Hepatocyte (in vitro differentiated cells): ENCODE measurements at places on chromosomes 3 and 15. TPM values are rescaled to one million over a fixed set of nuclear protein-coding genes. Genes with fewer than 3 reads are reported as not detected.

THUMPD3 gene
- polyA plus RNA-seq, result 16.3 and 17.3 TPM in 2 replicates

SST gene
- 112 and 537 TPM in 2 replicates for polyA plus RNA-seq

VEPH1 gene
- polyA plus RNA-seq, result 2.5 and 7.7 TPM in 2 replicates

PCYT1A gene
- 23.8 and 30.1 TPM in 2 replicates for polyA plus RNA-seq

C3orf20 gene
- 0.10 TPM in 1 of 2 replicates, not detected in the other for polyA plus RNA-seq

OXSM gene
- polyA plus RNA-seq, result 6.5 and 8.3 TPM in 2 replicates

NAALADL2 gene
- polyA plus RNA-seq, result 3.4 and 11.3 TPM in 2 replicates

ARL14 gene
- 9.2 and 11.5 TPM in 2 replicates for polyA plus RNA-seq

GOLGA6L7 gene
- not detected in 2 replicates for polyA plus RNA-seq

INSYN1 gene
- 1.9 and 8.1 TPM in 2 replicates for polyA plus RNA-seq

NRG4 gene
- 0.90 and 1.5 TPM in 2 replicates for polyA plus RNA-seq

DNA sequence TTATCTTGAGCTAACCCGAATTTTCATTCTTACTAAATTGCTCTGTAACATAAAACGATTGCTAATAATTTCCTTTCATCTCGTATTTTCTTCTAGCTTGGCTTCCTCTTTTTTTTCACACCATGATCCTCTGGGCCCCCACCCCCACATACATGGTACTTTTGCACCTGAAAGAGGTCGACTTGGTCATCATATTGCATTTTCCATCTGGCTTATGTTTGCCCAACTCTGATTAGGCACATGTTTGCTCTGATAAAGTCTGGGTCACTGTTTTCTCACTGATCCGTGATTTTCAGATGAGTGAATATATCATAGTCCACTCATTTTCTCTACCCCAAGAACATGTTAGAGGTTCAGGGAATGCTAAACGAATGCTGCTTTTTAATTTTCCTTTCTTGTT is 49.5 kb downstream of the ARRDC4 start:
- no peak for DNase-seq

DNA sequence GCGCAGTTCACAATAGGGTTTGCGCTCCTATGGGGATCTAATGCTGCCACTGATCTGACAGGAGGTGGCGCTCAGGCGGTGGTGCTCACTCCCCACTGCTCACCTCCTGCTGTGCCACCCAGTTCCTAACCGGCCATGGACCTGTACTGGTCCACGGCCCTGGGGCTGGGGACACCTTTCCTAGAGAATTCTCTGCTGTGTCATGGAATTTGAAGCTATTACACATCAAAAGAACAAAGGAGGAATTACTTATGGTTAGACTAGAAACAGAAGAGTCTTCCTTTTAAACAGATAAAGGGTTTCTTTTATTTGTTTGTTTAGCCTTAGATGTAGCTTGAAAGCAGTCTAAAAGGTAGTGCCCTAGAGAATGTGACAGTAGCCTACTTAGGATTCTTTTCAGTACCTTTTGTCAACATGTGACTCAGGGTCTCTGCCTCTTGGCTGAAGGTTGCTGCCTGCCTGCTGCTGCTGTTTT is 50.3 kb downstream of the PAK2 start:
- no peak for DNase-seq

DNA sequence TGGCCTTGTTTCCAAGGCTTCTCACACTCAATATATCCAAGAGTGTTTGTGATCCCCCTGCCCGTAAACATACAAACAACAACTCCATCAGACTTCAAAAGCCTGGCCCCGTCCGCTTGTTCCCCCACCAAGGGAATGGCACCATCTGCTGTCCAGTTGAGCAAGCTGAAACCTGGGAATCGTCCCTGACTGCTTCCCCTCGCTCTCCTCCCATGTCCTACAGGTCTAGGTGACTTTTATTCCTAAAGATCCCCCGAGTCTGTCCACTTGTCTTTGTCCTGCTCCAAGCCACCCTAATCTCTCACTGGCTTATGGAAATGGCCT is 27.9 kb upstream of the FAM174B start:
- peak; percentile 74 for DNase-seq

DNA sequence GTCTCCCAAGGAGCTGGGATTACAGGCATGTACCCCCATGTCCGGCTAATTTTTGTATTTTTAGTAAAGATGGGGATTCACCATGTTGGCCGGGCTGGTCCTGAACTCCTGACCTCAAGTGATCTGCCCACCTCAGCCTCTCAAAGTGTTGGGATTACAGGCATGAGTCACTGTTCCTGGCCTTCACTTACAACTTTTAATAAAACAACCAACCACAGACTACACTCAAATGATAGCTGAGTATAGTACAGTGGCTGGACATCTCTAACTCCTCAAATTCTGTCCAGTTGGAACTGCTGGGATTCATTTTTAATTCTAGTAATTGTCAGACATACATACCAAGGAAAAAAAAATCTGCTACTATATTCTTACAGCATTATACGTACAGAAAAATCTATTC is 71.0 kb downstream of the PBRM1 start:
- no peak for DNase-seq

DNA sequence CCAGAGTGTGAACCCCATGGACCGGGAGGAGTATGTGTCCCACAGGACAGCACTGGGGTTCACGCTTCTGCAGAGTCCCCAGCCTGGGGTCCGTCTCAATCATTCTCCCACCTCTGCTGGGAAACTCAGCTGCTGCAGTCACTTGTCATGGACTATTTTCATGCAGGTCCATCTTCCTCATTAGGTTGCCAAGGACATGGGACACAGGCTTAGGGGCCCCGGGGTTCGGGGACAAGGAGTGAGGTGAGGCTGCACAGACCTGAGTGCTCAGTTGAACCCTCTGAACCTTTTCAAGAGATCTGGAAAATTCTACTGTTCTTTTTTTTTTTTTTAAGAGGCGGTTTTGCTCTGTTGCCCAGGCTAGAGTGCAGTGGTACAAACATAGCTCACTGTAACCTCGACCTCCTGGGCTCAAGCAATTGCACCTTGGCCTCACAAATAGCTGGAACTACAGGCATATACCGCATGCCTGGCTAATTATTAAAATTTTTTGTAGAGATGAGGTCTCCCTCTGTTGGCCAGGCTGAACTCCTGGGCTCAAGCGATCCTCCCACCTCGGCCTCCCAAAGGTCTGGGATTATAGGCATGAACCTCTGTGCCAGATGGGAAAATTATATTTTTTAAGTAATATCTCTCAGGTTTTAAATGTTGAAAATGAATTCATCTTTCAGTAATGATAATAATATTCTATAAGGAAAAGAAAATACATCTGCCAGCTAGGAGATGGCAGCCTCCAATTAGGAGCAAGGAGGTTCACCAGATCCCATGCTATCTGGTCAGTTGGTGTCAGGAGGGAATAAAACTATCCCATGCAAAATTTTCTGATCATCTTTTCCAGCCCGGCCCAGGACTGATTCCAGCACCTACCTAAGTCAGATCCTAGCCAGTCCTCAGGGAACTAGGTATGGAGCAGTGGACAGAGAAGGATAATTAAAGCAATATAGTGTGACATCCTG is 45.2 kb downstream of the RPN1 start:
- no peak for DNase-seq

- DNase-seq, result no peak
These were observed 75.9 kb downstream of the UACA start for GRCh38 chr15:70687482-70687881.

GRCh38 chr3:124558991-124559845 is 171.0 kb upstream of the UMPS start:
- peak; percentile 82 for DNase-seq

DNA sequence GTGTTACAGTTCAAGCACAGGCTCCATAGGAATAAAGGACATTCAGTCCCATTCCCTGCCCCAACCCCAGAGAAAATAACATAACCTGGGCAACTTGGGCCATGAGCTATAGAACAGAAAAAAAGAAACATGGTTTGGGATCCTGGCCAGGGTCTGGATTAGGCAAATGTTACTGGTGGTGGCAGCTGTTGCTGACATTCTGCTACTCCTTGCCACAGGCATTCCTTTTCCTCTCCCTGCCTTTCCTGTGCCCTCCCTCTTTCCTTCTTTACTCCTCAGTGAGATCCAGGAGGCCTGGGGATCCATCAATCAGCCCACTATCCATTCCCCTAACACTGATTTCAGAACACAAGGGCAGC is 129.1 kb downstream of the NTRK3 start:
- no peak for DNase-seq

GRCh38 chr15:41894251-41894790 is 468 bp upstream of the SPTBN5 start:
- DNase-seq, result no peak

GRCh38 chr3:127426444-127427153 is 138.8 kb upstream of the PRR20G start:
- DNase-seq, result no peak

DNA sequence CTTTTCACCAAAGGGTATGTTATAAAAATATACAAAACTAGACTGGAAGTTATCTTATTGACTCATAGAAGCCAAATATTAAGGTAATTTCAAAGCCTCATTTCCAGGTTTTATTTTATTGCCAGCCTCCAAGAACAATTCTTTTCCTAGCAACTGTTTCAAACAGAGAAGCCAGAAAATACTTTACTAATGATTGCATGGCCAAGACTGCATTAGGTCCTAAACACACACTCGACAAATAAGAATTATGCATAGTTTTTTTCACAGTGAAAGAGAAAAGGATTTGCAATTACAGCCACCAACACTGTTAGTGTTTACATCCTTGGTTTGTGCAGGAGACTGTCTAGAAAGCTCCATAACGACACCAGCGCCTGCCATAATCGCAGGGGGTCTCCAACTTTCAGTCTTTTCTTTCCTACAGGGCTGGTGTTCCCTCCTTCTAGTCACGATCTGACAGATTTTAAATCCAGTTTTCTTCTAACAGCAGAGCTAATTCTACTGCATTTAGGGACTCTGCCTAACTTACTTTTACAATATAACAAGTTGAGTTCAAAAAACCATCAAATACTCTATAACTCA is 58.1 kb downstream of the CLASP2 start:
- no peak for DNase-seq

GRCh38 chr15:68154923-68155559 is 50.1 kb downstream of the CALML4 start:
- DNase-seq, result peak; percentile 76

- DNase-seq, result no peak
These were observed 67.6 kb downstream of the CRYGS start for GRCh38 chr3:186476541-186476940.

GRCh38 chr3:157436583-157437291 is at the start of gene PTX3:
PTX3 (plus strand) TSS chr3:157436850; CDS start chr3:157436934, 84 bp downstream.
- peak; percentile 56 for DNase-seq

- DNase-seq, result peak; percentile 64
These were observed 87.3 kb upstream of the C15orf61 start for GRCh38 chr15:67433495-67434099.

- no peak for DNase-seq
These were observed 18.0 kb downstream of the RMDN3 start for GRCh38 chr15:40737048-40737447.

GRCh38 chr3:77825001-77825827 is 785.3 kb downstream of the ROBO2 start:
- peak; percentile 60 for DNase-seq

DNA sequence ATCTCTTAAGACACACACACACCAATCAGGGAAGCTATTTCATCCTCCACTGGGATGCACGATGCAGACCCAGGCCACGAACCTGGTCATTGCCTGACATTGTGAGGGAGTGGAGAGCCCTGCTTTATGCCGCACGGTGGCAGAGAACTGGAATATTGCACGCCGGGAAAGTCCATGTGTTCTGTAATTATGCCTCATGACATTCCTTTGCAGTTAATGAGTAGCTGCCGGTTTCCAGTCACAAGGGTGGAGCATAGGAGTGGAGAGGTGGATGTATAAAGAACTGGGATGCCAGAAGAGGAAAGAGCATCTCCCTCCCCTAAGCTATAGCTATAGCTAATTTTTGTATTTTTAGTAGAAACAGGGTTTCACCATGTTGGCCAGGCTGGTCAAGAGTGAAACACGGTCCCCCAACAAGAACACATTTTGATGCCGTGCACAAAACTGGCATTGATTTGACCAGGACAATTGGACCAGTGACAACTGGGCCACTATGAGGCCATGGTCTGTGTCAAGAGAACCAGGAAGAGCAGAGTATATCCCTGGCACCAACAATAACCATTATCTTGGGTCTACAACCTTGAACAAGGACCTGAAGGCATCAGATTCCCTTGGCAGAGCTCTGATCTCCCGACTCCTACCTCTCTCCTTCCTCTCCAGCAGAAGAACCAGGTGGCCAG is 51.4 kb downstream of the SH3BP5 start:
- peak; percentile 55 for DNase-seq

GRCh38 chr15:68371160-68371559 is 60.8 kb downstream of the ITGA11 start:
- DNase-seq, result no peak

- peak; percentile 5 for DNase-seq
These were observed 72.0 kb upstream of the LSAMP start for GRCh38 chr3:116517308-116517707.

DNA sequence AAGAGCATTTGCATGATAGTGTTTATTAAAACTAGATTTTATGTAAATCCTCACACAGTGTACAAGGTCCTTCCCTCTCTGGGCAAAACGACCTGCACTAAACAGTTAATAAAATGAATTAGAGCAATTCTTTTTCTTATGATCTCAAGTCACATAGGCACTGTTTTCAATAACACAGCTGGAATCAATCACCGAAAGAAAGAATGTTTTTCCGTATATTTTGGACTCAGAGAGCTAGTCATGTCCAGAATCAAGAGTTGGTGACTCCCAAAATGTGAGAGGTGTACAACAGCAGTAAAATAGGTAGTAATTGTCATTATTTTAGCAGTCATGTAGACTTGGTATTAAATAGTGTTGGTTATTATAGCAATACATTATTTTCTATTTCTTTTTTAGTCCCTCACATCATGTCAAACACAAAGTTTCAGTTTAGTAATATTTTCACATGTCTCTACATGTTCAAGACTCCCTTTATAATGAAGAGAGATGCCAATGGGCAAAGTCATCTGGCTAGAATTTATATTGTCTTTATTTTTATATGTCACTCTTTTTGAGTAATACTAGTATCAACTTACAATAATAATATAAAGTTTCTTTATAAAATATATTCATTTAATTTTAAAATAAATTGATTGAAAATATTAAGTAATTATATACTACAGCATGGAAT is 448.6 kb upstream of the CDIN1 start:
- no peak for DNase-seq

DNA sequence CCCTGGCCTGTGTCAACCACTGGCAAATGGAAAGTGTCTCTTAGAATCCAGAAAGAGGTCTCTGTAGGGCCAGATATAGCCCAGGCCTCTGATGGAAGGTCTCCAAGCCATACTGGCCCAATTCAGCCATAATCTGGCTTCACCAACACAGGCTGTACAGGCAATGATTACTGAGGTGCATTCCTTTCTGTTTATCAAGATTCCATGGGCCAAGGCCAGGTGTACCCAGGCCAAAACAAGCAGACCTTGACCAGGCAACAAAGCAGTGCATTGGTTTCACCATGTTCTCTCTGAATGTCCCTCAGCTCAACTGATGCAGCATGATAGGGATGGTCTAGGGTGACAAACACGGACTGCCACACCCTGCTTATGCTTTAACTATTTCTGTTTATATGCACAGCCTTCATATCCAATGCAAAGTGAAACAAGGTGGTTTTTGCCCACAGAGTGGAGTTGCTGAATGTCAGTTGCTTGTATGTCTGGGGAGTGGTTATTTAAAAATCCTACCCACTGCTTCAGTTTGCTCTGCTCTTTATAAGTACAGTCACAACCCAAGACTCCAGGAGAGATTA is 25.2 kb downstream of the CCNL1 start:
- DNase-seq, result peak; percentile 11
